NCI-H2171 (cell line): ENCODE measurements at places on chromosomes 11 and 22.

GRCh38 chr22:27181537-27181936, 524.1 kb downstream of the MIAT start:
- no peak for DNase-seq

GRCh38 chr11:113673550-113674396, 32.3 kb downstream of the TMPRSS5 start:
- no peak for DNase-seq

DNA sequence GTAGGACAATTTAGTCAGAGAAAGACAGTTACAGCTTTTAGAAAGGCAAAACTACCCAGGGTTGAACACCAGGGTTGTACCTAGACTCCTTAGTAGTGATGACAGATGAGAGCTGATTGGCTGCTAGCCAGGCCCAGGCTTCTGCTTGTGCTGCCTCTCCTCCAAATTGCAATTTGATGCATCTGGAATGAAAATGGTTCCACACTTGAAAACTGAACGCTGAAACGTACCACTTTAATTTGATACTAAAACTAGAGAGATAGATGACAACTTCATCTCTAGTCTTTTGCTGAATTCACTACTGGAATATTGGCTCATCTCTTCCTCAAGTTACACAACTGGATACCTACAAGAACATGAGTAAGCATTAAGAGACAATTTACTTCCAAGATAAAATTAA, 19.2 kb upstream of the FNBP4 start:
- peak; percentile 50 for DNase-seq

GRCh38 chr11:127106938-127107337, 106.4 kb upstream of the KIRREL3 start:
- DNase-seq: no peak

DNA sequence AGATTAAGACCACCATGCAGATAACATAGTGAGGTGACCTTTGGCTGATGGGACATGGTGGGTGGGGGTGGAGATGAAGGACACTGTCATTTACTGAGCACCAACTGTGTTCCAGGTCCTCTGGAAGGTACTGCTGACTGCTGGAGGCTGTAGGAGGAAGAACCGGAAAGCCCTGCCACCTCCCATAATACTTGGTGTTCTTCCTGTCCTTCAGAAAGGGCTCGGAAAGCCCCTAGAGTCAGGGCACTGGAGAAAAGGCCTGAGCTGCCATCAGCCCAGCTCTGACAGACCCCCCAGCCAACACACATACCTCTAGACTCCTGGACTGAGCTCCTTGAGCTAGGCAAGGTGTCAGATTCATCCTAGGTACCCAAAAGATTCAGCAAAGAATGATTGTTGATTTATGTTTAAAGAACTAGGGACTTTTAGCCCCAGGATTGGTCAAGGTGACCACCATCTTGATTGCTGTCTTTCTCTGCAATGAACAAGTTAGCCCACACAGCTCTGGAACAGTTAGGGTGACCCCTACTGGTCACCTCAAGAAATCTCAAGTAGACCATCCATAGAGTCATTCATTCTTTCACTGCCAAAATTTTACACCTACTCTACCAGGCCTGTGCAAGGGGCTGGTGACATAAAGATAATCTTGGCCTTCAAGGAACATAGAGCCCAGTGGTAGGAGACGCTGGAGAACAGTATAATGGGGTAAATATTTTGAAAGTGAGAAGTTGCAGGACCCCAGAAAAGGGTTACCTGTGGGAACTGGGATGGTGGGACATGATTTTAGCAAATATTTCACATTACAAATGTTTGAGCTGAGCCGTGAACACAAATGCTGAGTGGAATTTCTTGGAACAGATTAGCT, 39.4 kb downstream of the IRAG1 start:
- no peak for DNase-seq

DNA sequence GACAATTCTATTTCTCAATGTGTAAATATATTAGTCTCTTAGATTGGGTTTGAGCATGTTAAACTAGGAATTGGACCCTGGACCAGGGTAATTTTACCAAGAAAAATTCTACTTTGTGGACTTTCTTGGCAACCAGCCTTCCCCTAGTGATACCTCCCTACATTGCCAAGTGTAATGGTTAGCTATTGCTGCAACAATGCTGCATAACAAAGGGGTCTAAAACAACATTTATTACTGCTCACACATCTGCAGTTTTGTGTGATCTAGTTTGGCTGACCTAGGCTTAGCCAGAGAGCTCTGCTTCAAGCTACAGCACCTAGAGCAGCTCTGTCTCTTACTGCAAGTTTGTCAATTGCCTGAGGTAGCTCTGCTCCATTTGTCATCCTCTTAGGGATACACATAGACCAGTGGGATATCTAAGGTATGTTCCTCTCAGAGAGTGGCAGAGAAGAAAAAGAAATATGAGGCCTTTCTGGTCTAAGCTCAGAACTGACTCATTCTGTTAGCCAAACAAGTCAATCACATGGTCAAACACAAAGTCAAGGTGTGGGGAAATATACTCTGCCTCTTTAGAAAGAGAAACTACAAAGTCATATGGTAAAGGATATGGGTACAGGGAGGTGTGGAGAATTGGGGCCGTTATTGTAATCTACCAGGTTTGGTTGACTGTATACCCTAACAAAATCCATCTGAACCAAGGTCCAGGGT, 2.0 kb upstream of the LAYN start:
- no peak for DNase-seq

- no peak for DNase-seq
Measured at GRCh38 chr11:8967184-8967583, 2.9 kb upstream of the TMEM9B start.

- DNase-seq: no peak
Measured at GRCh38 chr11:134120921-134121526, 52.2 kb downstream of the JAM3 start.

DNA sequence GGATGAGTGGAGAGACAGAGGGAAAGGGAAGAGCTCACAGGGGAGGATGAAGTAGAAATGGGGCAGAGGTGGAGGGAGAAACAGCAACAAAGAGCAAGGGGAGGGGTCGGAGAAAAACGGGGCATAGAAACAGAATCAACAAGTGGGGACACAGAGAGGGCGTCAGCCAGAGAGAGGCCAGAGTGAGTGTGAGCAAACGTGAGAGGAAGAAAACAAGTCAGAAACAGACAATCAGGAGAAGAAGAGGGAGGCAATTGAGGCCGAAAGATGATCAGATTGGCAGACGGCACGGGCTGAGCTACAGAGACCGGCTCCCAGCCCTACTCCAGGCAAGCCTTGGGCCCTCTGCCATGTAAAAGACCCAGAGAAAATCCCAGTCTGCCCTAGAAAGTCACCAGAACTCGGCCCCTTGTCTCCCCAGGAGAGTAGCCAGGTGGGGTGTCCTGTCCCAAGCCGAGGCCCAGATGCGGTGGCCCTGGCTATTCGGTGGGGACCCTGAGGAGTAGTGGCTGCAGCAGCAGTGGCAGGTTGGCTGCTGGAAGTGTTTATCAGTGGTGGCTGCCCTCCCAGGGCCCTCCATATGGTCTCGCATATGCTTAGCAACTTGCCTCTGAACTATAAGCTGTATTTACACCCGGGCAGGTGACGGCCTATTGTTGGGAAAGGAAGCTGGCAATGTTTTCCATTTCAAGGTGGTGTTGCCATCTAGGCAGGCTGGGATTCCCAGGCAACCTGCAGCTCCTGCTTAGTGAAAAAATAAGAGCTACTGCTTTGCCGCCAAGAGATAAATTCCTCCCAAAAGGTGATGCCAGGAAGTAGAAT, 14.8 kb upstream of the TSPAN18 start:
- DNase-seq: peak; percentile 95

DNA sequence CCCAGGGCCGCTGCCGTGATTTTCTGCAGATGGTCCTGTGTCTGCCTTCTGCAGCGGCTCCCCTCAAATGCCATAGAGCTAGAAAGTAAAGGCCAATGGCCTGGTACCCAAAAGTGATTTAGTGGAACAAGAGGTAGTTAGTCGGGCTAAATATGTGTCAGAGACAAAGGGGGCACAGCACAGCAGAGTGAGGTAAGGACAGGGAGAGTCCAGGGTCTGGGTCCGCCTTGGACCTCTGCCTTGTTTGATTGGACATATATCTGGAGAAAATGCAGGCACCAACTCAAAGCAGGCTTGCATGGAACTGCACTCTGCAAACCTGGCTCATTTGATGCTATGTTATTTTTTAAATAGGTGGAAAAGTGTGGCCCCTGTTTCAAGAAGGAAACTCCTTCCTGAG, 249.6 kb upstream of the B3GAT1 start:
- no peak for DNase-seq

DNA sequence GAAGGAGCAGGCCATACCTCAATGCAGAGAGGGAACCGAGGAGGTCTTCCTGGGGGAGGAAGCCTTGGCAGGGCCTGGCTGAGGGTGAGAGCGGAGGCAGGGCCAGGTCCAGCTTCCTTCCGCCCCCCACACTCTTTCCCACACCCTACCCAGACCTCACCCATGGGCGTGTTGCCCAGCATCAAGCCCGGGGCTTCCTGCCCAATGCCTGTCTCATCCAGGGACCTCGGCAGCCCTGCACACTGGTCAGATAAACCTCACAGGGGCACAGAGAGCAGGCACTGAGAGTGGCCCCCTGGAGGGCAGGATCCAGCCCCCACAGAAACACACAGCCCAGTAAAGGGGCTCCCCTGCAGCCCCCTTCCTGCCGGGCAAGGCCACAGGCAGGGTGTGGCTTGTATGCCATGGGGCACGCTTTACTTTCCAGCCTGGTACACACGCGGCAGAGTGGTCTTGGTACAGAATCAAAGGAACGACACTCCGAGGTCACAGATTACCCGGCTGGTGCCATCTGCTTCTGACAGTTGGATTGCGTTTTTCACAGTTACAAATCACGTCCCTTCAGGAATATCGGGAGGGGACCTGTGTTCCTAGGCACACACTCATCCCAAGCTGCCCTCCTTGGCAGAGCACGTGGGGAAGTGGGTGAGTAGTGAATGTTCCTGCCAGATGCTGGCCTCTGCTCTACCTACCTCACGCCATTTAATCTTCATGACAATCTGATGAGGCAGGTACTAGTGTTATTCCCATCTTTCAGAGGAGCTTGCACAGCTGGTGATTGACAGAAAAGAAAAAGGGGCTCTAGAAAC, 20.0 kb upstream of the CD5 start:
- peak; percentile 83 for DNase-seq

- no peak for DNase-seq
Measured at GRCh38 chr11:28257761-28258160, 149.6 kb downstream of the METTL15 start.

DNA sequence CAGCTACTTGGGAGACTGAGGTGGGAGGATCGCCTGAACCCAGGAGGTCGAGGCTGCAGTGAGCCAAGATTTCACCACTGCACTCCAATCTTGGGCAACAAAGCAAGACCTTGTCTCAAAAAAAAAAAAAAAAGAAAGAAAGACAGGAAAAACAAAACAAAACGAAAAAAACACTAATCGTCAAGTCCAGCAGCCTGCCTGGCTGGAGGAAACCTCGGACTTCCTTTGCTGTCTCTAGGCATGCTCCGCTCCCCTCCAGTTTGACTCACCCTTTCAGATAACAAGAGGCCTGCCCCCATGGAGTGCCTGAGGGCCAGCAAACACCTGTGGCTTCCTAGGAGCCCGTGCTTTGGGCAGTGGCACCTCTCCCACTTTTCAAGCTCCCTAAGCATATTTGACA, 28.8 kb upstream of the CHKA start:
- no peak for DNase-seq

DNA sequence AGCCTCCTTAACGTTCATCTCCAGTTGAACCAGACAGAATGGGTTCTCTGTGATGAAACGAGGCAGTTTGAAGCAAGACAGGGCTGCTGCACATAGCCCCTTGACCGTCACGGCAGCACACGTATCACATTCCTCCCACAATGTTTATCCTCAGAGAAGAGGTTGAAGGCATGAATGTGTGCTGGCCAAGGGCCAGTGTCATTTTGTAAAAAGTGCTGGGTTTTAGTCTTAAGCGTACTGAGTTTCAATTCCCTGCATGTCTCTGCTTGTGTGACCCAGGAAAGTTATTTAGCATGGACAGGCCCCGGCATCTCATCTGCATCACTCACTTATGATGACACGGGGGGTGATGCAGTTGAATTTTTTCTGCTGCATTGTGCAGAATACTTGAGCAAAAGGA, 31.6 kb downstream of the TTC12 start:
- DNase-seq: no peak

DNA sequence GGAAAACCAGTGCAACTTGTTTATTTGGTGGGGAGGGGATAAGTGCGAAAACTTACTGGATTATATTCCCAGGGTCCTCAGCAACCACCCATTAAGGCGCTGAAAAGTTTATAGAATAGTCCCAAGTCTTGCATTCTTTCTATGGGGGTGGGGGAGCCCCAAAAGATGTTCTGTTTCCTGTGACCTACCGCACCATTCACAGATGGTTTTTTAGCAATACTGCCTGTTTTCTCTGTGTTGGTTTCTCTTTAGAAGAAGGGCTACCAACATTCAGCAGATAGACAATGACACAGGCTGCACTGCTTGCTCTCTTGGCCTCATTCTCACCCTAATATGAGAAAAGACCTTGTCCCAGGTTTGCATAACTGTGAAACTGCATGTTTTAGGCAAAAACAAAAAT, 86.5 kb downstream of the FAM76B start:
- no peak for DNase-seq

DNA sequence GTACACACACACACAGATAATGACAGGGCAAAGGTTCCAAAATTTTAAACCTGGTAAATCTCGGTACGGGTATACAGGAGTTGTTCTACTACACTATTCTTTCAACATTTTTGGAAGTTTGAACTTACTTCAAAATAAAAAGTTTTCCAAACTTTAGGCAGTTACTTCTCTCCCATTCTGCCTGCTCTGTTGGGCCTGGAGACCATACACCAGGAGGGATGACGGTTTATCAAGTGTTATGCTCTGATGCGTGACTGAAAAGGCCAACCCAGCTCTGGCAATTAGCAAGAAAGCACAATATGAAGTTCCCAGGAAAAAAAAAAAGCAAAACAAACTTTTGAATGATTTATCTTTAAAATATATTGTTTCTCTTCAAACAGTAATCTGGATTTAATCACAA, 969 bp downstream of the SERPIND1 start:
- DNase-seq: no peak

DNA sequence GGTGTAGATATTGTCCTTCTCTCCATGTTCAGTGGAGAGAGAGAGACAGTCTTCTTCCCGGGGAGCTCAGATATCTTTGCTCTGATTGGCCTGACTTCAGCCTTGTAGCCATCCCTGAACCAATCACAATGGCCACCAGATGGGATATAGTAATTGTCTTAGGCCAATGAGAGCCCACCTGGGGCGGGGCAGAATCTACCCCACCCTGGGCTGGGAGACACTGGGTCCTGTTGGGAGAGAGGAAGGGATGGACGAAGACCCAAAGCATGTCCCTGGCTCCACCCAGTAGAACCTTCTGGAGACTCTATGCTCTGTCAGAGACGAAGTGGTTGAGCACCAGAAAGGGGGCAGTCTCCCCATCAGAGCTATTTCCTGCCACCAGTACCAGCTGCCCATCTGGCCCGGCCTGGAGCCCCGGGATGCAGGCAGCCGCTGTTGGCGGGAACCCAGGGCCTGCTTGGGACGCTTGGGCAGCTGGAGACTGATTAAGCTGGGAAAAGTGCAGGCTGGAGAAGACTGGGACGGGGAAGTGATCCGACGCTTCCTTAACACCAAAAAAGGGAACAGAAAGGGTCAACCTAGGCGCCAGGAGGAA, 31.6 kb upstream of the CBX7 start:
- no peak for DNase-seq
